ENCODE measurements at places on chromosomes 3 and 15. TPM values are rescaled to one million over a fixed set of nuclear protein-coding genes. Genes with fewer than 3 reads are reported as not detected.

GRCh38 chr3:158790901-158791589 lies 10.8 kb upstream of the MFSD1 start:
- H3K4me3 ChIP-seq = no peak overlapping the region
- no peak for DNase-seq
- H3K36me3 ChIP-seq = no peaks in the 10 kb centered on the region
- H3K27ac ChIP-seq = no peak overlapping the region
- peaks cover 4% of the 10 kb centered on the region for H3K4me1 ChIP-seq

The EIF4E3 gene
- total RNA-seq = 8.9 TPM

DNA sequence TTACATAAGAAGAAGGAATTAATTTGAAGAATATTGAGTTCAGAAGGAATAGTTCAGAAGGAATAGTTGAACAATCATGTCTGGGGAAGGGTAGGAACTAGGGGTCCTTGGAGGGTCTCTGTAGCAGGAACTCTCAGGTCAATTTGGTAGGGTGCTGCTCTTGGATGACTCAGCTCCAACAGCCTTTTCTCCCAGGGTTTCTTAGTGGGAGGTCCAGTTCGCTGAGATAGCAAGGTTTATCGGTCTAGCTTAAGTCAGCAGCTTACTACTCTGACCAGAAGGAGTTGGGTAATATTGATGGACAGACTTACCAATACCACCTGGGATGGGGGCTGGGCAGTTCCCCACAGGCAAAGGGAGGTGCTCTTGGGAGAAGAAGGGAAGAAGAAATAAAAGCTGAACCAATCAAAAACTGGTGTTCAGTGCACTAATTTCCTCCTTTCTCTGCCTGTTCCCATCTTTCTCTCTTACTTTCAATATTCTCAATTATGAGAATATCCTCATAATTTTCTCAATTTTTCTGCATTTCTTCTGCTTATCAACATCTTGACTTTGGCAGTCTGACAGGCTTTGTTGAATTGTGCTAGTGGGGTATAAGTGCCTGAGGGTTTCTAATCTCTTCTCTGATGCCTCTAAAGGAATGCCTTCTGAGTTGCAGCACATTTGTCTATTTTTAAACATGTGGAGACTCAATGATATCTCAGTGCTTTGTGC lies 14.4 kb upstream of the MITF start:
- no peak overlapping the region for H3K4me3 ChIP-seq
- H3K36me3 ChIP-seq = no peaks in the 10 kb centered on the region
- peaks cover 2% of the 10 kb centered on the region for H3K27me3 ChIP-seq
- H3K27ac ChIP-seq = no peak overlapping the region
- no peak for DNase-seq

DNA sequence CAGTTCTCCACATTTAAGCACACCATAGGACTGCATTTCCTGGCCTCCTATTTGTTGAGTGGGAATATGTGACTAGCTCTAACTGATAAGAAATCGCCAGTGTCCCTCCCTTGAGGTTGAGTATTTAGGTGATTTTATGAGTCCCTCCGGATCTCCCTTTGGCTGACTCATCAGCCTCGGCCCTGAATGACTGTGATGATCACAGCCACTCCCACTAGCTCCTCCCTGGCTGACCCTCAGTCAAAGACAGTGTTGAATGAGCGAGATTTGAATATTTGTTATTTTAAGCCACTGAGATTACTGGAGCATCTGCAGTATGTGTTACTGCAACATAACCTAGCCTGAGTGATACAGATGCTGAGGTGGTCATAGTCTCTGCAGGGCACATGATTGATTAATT lies 515.3 kb downstream of the EPHB1 start:
- DNase-seq = no peak
- H3K27ac ChIP-seq = no peak overlapping the region
- H3K4me3 ChIP-seq = no peak overlapping the region
- H3K36me3 ChIP-seq = no peaks in the 10 kb centered on the region
- no peaks in the 10 kb centered on the region for H3K4me1 ChIP-seq

All from neural crest cell (in vitro differentiated cells).